ENCODE measurements at places on chromosomes 1 and 21. TPM values are rescaled to one million over a fixed set of nuclear protein-coding genes. Genes with fewer than 3 reads are reported as not detected.

SLC30A10 gene
- 0.63 TPM for total RNA-seq

TMEM125 gene
- total RNA-seq: 0.14 TPM

LIN28A gene
- 455 TPM for total RNA-seq

GRCh38 chr21:38766987-38767722, 38.6 kb upstream of the ETS2 start:
- no peaks in the 10 kb centered on the region for H3K36me3 ChIP-seq
- H3K4me1 ChIP-seq: no peaks in the 10 kb centered on the region
- no peak overlapping the region for H3K4me3 ChIP-seq

DNA sequence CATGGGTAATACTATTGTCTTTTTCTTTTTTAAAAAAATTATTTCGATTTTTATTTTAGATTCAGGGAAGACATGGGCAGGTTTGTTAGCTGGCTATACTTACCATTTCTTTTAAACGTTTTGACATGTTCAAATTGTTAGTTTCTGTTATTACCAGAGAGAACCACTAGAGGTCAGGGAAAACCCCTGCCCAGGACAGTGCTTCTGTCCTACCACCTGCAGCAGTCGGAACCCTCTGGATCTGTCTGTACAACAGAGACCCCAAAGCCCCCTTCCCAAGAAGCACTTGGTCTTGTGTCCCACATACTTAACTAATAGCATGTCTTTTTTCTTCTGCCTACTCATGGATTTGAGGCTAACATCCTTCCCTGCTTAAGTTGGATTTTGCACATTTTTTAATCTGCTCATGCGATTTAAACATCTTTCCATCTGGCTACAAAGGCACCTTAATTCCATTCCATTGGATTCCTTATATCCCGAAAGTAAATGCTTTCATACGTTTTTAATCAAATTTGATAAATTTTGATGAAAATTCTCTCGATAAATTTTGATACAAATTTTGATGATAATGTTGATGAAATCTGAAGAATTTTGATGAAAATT, 10.0 kb upstream of the C1orf115 start:
- DNase-seq: no peak
- H3K36me3 ChIP-seq: no peaks in the 10 kb centered on the region
- H3K27ac ChIP-seq: no peak overlapping the region
- no peak overlapping the region for H3K4me3 ChIP-seq
- peaks cover 3% of the 10 kb centered on the region for H3K27me3 ChIP-seq

GRCh38 chr1:94276988-94277434, 39.6 kb upstream of the ARHGAP29 start:
- H3K4me3 ChIP-seq: no peak overlapping the region
- no peak for DNase-seq
- H3K36me3 ChIP-seq: no peaks in the 10 kb centered on the region

DNA sequence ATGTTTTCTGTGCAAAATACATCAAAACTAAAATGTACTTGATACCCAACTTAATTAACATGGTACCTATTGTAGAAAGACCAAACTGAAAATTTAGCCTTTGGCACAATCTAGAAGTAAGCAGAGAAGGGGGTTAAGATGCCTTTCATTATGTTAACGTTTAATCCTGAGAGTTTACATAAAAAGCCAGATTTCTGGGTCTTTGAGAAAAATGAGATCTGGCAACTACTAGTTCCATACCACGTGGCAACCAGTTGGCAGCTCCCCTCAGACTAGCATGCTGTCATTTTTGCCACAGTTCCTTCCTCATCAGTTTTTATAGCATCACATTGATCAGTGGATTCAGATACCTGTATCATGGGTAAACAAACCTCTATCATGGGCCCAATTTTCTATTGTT, 1.5 kb downstream of the RO60 start:
- no peak for DNase-seq
- peak overlapping the region; percentile 46 for H3K27ac ChIP-seq
- peaks cover 7% of the 10 kb centered on the region for H3K36me3 ChIP-seq
- H3K4me3 ChIP-seq: peak overlapping the region; percentile 98
- no peaks in the 10 kb centered on the region for H3K27me3 ChIP-seq
- H3K4me1 ChIP-seq: peaks cover 36% of the 10 kb centered on the region

GRCh38 chr1:15923241-15923640, 52.7 kb downstream of the ZBTB17 start:
- no peak overlapping the region for H3K4me3 ChIP-seq
- no peak overlapping the region for H3K27ac ChIP-seq
- H3K4me1 ChIP-seq: no peaks in the 10 kb centered on the region
- peaks cover 7% of the 10 kb centered on the region for H3K36me3 ChIP-seq
- DNase-seq: no peak

DNA sequence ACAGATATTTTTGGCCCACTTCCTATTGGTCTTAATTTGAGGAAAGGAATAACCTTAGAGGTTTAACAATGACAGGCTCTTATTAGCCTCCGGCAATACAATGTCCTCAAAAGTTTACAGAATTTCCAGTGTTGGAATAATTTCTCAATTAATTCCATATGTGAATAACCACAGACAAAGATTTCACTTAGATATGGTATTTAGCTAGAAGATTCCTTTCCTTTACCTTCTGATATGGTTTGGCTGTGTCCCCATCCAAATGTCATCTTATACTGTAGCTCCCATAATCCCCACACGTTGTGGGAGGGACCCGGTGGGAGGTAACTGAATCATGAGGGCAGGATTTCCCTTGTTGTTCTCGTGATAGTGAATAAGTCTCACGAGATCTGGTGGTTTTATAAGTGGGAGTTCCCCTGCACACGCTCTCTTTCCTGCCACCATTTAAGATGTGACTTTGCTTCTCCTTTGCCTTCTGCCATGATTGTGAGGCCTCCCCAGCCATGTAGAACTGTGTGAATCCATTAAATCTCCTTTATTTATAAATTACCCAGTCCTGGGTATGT, 54.9 kb upstream of the RGS7 start:
- no peaks in the 10 kb centered on the region for H3K4me1 ChIP-seq
- H3K36me3 ChIP-seq: no peaks in the 10 kb centered on the region
- DNase-seq: no peak
- H3K4me3 ChIP-seq: no peak overlapping the region
- H3K27ac ChIP-seq: no peak overlapping the region
- H3K27me3 ChIP-seq: no peaks in the 10 kb centered on the region

DNA sequence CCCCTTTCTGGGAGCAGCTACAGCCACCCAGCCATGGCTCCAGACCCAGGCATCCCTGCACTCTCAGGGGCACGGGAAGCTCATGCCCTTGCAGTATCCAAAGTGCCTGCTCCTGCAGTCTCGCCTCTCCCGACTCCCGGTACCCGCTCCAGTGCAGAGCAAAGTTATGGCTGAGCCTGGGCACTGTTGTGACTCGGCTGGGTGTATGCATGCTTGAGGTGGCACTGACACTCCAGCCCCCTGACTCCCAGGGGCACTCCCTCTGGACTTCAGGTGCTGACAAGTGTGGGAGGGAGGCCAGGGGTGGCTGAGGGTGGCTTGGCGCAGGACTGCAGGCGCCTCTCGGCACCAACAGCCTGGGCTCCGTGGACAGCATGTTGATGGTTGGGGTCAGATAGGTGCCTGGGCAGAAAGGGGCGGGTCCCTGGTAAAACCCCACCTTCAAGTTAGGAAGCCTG, 580.1 kb upstream of the ADGRL2 start:
- H3K36me3 ChIP-seq: no peaks in the 10 kb centered on the region
- no peak for DNase-seq
- H3K27ac ChIP-seq: no peak overlapping the region
- H3K4me3 ChIP-seq: no peak overlapping the region
- peaks cover 8% of the 10 kb centered on the region for H3K4me1 ChIP-seq
- H3K27me3 ChIP-seq: no peaks in the 10 kb centered on the region

DNA sequence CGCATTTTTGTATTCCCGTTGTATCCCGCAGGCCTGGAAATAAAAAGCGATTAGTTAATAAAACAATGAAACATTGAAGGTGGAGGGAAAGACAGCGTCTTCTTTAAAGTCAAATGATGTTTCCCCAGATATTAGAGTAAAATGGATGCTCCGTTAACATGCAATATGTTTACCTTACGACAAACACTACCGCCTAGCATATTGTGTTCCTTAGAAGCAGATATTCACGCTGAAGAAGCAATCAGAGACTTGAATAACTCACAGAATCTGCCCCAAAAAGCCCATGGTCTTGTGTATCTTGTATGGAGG, 583 bp upstream of the B4GALT3 start:
- H3K27ac ChIP-seq: peak overlapping the region; percentile 69
- DNase-seq: no peak
- H3K4me3 ChIP-seq: peak overlapping the region; percentile 100
- no peaks in the 10 kb centered on the region for H3K36me3 ChIP-seq
- no peaks in the 10 kb centered on the region for H3K27me3 ChIP-seq

DNA sequence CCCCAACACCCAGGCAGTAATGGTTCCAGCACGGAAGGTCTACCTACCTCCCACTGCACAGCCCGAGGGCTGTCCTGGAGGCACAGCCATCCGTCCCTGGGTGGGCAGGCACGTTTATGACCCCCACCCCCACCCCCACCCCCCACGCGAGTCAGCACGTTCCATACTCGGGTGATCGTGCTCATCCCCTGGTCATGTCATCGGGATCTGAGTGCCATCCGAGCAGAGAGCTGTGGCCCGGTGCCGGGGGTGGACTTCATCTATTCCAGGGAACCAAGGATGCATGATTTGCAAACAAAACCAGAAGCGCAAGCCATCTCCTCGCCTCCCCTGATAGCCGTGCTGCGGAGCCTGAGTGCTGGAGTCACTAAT, 1.1 kb downstream of the TSPEAR start:
- DNase-seq: no peak
- H3K4me3 ChIP-seq: no peak overlapping the region
- peaks cover 98% of the 10 kb centered on the region for H3K27me3 ChIP-seq
- H3K36me3 ChIP-seq: no peaks in the 10 kb centered on the region
- peaks cover 23% of the 10 kb centered on the region for H3K4me1 ChIP-seq

DNA sequence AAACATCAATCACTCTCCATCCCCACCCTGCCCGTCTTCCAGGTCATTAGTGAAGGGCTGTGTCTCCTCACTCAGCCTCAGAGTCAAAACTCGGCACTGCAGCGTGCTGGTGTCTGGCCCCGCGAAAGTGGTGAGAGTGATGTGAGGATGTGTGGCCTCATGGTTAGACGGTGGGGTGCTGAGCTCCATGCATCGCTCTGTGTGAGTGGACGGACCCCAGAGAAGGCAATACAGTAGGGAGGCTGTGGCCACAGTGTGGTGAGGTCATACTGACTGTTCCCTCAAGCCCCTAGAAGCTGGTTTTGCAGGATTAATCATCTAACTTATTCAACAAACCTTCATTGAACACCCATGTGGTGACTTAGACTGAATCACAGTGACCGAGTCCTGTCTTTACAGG, 329.9 kb upstream of the AJAP1 start:
- H3K27me3 ChIP-seq: peaks cover 2% of the 10 kb centered on the region
- H3K4me1 ChIP-seq: no peaks in the 10 kb centered on the region
- H3K36me3 ChIP-seq: no peaks in the 10 kb centered on the region
- no peak overlapping the region for H3K27ac ChIP-seq
- no peak overlapping the region for H3K4me3 ChIP-seq

DNA sequence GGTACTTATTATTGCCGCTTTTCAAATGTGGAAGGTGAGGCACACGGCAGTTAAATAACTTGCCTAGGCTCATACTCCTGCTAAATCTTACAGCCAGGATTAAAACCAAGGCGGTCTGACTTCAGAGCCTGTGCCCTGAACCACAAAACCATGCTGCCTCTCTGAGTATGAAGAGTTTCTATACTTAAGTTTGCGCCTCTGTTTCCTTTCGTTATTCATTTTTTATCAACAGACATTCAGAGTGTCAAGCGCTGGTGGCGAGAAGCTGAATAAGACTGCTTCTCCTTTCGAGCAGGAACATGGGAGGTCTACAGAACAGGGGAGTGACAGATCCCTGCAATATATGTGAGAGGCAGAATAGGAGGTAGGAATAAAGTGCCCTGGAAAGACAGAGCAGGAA, 96.0 kb upstream of the DUSP10 start:
- no peak for DNase-seq
- H3K36me3 ChIP-seq: no peaks in the 10 kb centered on the region
- no peak overlapping the region for H3K4me3 ChIP-seq
- H3K4me1 ChIP-seq: no peaks in the 10 kb centered on the region
- H3K27me3 ChIP-seq: peaks cover 18% of the 10 kb centered on the region
- no peak overlapping the region for H3K27ac ChIP-seq

GRCh38 chr1:112070677-112071076, 81.2 kb upstream of the KCND3 start:
- H3K4me1 ChIP-seq: no peaks in the 10 kb centered on the region
- DNase-seq: no peak
- no peak overlapping the region for H3K4me3 ChIP-seq
- H3K36me3 ChIP-seq: peaks cover 2% of the 10 kb centered on the region
- H3K27me3 ChIP-seq: peaks cover 9% of the 10 kb centered on the region

- peaks cover 11% of the 10 kb centered on the region for H3K4me1 ChIP-seq
- DNase-seq: no peak
- H3K27ac ChIP-seq: peak overlapping the region; percentile 24
- no peaks in the 10 kb centered on the region for H3K36me3 ChIP-seq
- no peaks in the 10 kb centered on the region for H3K27me3 ChIP-seq
These were observed 1198.9 kb downstream of the PLA2G4A start for GRCh38 chr1:188027613-188028012.

DNA sequence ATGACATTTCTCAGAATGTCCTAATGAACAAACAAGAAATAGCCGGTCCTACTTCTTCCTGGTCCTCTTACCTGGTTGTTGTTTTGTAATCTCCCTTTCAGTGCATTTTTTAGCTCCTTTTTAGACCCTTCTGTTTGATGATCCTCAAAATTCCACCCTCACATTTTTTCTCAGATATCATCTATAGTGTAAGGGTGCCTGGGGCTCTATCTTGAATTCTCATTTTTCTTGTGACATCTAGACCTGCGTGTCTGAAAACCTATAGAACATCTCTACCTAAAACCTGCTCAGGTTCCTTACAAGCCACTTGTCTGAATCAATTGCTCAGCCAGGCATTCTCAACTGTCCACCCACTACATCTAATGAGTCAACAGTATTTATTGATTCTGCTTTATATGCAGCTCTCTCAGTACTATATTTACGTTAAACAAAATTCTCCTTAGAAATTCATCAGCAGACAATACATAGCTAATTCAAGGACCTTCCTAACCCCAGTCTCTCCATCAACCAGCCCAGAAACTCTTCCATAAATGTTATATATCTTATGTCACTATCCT, 36.5 kb upstream of the USH2A start:
- H3K36me3 ChIP-seq: no peaks in the 10 kb centered on the region
- H3K4me3 ChIP-seq: no peak overlapping the region
- H3K27me3 ChIP-seq: no peaks in the 10 kb centered on the region
- H3K27ac ChIP-seq: no peak overlapping the region
- DNase-seq: no peak
